ENCODE measurements at places on chromosomes 11 and 22. TPM values are rescaled to one million over a fixed set of nuclear protein-coding genes. Genes with fewer than 3 reads are reported as not detected.

The C11orf52 gene
- total RNA-seq = not detected

The CCT8L2 gene
- total RNA-seq = not detected

The PUS3 gene
- total RNA-seq = 10.2 TPM

The CCND1 gene
- total RNA-seq = 0.16 TPM

The BATF2 gene
- total RNA-seq = not detected

The CYTH4 gene
- total RNA-seq = 60.7 TPM

The OR52E8 gene
- not detected for total RNA-seq

The TBX10 gene
- not detected for total RNA-seq

The MAPK8IP1 gene
- total RNA-seq = 0.57 TPM

The CNTF gene
- 4.2 TPM for total RNA-seq

The ENDOD1 gene
- 6.3 TPM for total RNA-seq

Measured in activated naive CD4-positive, alpha-beta T cell treated with anti-CD3 and anti-CD28 coated beads, Interleukin-2, amount 50 U/mL, for 72 hours (primary cell).